Skeletal muscle cell (primary cell): ENCODE measurements at places on chromosomes 7 and 10.

GRCh38 chr10:132077091-132077490, 11.3 kb downstream of the JAKMIP3 start:
- DNase-seq, result no peak

DNA sequence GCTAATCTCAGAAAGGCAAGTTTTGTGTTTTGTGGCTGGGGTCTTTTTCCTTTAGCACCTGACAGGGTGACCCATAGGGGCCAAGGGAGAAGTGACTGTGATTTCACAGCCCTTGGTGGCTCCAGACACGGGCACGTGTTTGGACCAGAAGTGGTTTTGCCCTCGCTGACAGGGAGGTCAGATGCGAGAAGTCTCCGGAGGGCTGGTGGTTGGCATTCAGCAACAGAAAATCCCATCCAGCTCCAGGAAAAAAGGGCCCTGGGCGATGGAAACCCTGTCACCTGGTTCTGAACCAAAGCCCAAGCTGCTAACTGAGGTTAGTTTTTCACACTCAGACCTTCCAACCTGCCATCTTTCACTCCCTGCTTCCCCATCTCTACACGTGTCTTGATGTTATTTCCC, 272.9 kb downstream of the TRIL start:
- DNase-seq, result no peak

- DNase-seq, result no peak
These were observed 3.8 kb downstream of the NFE2L3 start for GRCh38 chr7:26155531-26156375.

DNA sequence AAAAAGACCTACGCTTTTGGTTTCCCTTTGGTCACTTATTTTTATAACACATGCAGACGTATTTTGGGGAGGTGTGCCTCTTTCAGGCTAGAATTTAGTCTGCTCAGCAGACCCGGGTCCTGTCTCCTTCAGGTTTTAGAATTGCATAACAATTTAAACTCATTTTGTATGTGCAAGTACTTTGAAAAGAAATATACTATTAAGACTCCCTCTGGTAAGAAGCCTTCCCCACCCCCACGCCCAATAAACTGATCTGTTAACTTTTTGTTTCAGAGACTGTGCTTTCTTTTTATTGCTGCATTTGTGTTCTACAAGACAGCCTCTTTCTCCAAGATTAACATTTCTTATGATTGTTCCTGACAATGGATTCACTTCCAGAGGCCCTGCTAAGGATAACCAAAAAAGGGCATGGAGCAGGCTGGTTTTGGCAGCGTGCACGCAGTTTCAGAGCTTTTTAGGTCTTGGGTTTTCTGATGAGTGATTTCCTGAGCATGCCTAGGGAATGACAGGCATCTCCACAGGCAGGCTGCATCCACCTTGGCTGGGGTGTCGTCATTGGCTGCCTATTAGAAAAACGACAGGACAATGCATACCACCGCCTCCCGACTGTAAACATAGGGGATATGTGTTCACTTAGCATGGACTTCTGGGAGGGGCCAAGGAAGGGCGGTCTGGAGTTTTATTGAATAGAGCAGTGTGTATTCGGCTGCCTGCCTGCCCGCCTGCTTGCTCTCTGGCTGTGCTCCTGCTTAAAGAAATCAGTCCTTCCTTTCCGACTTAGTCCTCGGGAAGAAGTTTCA, at the start of gene CALD1:
Gene CALD1, plus strand, starts transcription at position 694 of the 800 bp plus-strand sequence. CDS start 88,100 bp downstream, outside the sequence.
- peak; percentile 99 for DNase-seq

DNA sequence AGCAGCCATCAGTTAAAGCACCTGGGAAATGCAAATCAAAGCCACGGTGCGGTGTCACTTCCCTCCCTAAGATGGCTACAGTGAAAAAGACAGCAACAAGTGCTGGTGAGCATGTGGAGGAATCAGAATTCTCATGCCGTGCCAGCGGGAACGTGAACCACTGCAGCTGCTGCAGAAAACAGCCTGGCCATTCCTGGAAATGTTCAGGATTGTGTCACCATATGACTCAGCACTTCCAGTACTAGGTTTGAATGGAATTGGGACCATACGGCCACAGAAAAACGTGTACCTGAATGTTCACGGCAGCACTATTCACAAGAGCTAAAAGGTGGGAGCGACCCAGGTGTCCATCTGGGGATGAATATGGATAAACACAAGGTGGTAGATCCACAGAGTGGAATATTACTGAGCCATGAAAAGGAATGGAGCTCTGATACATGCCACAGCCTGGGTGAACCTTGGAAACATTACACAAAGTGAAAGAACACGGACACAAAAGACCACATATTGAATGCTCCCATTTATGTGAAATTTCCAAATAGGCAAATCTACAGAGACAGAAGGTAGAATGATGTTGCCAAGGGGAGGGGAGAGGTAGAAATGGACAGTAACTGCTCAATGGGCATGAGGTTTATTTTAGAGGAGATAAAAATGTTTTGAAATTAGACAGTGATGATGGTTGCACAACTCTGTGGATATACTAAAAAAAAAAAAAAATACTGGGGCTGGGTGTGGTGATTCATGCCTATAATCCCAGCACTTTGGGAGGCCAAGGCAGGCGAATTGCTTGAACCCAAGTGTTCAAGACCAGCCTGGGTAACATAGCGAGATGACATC, 61.6 kb downstream of the MICALL2 start:
- no peak for DNase-seq

DNA sequence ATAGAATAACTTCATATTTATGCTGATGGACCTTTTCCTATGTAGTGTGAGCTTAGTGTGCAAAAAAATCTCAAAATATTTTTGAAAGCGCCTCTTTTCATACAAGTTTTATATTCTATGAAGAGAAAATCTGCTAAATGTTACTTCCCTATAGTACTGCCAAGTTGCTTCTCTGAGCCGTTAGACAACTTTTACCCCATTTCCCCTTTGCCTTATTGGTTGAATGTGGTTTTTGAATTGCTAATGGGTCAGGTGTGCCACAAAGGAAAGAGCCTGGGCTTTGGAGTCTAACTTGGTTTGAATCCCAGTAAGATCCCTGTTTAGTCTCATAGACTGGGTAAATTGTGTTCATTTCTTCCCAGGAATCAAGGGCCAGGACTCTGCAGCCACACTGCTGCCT, 261.5 kb downstream of the SNX10 start:
- no peak for DNase-seq

DNA sequence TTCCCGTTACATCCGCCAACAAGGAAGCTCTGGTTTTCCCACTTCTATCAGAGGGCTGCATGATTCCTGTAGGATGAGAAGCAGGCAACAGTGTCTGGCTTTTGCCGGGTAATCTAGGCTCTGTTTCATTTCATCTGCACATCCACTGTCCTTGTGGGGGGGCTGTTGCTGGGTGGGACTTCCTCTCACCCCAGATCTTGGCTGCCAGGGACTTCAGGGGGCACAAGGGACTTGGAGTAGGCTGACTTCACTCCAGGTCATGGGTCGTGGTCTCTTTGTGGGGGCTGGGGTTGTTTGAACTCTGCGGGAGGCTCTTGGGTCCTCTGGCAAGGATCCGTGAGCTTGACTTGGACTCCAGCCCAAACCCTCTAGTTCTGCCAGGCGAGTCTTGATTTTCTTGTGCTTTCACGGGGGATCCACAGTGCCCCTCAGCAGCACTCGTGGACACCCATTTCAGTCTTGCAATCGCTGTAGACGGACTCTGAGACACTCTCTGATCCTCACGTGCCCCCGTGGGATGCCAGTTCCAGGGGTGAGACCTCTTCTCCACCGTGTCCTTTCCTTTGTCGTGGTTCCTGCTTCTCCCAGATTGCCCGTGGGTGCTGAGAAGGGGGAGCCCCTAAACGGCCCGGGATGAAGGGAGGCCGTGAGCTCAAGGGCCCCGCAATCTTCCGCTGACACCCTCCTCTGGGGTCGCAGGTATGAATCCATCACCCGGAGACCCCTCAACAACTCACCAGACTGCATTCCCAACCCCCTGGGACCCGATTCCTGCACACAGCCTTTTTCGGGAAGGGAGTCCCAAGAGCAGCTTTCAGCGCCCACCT, 21.4 kb upstream of the ZNF273 start:
- DNase-seq, result no peak

- DNase-seq, result peak; percentile 93
These were observed 4.4 kb downstream of the CDK6 start for GRCh38 chr7:92831716-92832533.

DNA sequence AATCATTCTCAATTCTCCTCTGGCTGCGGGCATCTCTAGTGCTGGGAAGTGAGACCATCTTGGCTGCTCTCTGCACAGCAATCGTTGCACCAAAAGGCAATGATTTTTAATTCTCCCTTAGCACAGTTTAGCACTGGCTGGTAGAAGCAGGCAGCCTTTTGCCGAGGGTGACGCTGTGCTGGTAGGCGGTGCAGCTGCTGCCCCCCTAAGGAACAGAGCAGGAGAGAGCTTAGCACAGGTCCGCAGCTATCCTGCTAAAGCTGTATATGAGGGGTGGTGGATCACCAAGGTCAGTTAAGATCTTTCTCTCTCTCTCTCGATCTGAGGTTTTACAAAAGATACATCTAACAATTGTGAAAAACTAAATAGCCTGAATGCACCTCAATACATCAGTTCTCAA, 390.1 kb downstream of the GATA3 start:
- DNase-seq, result no peak

DNA sequence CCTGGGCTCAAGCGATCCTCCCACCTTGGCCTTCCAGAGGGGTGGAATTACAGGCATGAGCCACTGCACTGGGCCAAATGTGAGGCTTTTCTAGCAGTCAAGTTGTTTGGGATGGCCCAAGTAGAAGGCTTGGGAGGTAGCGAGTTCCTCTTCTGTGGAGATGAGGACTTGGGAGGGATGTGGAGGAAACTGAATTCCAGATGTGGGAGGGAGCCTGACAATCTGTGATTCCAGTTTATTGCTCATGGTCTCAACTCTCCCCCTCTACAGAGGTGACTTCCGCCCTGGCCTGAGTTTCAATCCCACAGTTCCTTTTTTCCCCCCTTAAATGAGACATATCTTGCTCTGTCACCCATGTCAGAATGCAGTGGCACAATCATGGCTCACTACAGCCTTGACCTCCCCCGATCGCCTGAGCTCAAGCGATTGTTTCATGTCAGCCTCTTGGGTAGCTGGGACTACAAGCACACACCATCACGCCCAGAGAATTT, 3.4 kb downstream of the STYXL1 start:
- DNase-seq, result no peak

- peak; percentile 7 for DNase-seq
These were observed 58.0 kb downstream of the PDSS1 start for GRCh38 chr10:26755443-26755903.

DNA sequence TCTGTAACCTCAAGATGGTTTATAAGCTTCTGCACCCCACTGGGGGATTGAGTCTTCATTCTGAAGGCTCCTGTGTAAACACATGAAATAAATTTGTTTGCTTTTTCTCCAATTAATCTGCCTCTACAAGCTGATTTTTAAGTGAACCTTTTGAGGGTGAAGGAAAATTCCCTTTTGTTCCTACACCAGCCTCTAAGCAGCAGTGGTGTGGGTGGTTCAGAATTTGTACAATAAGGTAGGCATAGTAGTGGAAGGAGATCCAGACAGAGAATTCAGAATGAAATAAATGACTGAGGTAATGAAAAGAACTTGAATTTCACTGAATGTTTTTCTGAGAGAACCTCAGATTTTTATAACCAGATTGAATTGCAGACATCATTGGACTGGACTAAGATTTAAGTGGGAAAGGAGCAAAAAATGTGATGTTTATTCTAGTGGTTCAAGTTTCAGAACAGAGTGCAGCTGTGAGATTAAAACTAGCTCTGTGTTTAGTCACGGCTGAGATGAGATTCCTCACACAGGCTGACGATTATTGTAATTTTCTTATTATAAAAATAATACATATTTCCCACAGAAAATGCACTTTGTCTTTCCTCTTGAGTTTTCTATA, 1162.2 kb downstream of the TYW1 start:
- DNase-seq, result no peak

GRCh38 chr7:158685693-158686092, 18.9 kb downstream of the NCAPG2 start:
- no peak for DNase-seq

DNA sequence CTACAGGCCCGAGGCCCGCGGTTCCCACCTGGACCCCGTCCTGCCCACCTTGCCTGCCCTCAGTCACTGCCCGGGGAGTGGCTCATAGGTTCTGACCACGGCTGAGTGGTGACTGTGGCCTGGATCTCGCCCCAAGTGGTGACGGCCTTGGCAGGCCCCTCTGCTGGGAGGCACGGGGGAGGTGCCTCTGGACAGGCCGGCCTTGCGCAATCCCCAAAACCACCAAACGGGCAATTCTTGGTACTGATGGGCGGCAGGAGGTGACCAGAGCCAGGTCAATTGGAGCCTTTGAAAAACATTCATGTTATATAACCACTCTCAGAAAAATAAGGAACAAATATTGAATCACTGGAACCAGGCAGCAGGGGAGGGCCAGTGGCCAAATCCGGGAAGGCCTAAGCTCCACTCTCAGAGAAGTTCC, 83.4 kb downstream of the PRKAG2 start:
- DNase-seq, result no peak

DNA sequence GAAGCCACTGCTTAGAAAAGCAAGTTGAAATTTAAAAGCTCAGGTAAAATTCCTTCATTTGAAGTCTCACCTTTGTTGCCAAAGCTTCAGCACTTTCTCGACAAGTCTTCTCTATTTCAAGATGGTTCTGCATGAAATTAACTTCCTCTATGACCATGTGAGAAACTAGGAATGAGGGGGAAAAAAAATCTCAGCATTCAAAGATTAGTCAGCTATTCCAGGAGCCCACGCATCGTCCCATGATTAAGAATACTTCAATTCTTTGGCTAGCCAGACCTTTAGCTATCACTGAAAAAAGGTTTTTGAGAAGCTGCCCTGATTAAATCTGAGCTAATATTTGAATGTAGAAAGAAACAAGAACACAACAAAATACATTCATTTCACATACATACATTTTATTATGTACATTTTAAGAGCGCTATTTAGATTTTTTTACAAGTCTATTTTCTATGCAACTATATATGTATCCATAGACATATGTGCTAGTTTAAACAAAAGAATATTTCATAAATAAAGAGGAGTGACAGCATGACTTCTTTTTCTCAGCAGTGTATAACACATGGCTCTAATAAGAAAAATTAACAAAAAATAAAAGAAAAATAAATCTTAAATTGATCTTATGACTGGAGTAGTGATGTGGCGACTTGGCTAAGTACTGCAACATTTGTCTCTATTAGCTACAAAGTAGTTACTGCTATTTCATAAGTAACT, 44.8 kb downstream of the SHTN1 start:
- no peak for DNase-seq

- DNase-seq, result peak; percentile 58
These were observed 1.7 kb downstream of the SCRN1 start for GRCh38 chr7:29987811-29988317.
